ENCODE measurements at places on chromosomes 16 and 17.

DNA sequence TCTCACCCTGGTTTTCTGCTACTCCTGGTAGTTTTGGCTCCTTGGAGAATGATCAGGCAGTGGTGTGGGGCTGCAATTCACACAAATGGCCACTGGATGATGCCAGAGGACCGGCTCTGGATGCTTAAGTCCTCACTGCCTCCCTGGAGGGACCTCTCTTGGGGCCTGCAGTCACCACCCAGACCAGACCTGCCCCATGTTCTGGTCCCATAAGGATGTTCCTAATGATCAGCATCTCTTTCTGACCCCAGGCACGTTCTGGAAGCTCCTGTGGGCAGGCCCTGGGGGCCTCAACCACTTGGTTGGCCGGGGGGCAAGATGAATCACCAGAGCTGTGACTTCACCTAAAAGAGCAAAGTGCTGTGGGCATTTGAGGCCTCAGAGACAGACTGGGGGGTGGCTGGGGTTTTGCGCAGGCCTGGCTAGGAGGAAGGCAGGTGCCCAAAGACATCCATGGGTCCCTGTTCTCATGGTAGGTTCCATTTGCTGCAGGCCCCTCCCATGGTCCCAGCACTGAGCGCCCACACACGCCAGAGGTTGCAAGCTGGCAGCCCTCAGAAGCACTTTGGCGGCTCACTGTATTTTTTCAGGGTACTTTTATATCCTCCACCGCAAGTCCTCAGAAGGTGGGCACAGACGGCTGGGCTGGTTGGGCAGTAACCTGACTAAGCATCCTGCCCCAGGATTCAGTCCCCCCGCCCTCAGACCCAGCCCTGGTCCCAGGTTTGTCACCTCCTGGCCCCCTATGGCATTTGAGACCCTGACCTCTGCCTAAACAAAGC lies 53.2 kb downstream of the NT5M start:
- DNase-seq = peak; percentile 56

DNA sequence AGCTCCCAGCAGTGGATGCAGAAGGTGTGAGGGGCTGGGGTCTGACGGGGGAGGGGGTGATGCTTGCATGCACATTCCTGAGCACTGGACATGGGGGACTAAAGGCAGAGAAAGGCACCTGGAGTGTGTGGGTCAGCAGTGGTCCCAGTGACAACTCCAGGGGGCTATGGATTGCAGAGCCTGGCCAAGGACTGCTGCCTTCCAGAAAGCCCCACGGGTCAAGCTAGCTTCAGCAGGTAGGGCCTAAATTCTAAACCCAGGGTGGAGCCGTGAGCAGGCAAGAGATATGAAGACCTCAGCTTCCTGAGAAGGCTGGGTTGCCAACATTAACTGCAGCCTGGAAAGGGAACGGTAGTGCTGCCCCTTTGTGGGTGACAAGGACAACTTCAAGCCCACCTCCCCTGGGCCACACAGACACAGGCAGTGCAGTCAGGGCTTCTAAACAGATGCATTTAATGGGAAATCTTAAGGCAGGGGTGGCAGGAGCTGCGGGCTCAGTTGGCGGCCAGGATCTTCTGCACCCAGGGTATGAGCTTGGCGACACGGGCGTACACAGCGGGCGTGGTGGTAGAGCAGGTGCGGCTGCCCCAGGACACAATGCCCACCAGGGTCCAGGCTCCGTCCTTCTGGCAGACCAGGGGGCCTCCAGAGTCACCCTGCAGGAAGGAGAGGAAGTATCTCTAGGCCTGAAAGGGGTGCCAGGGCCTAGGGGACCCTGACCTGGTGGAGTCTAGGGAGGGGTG lies 3.1 kb downstream of the CTRB2 start:
- DNase-seq = no peak

GRCh38 chr17:29043539-29044145 lies 701 bp downstream of the PIPOX start:
- no peak for DNase-seq

GRCh38 chr16:89446136-89446974 lies 44.0 kb downstream of the ANKRD11 start:
- no peak for DNase-seq

DNA sequence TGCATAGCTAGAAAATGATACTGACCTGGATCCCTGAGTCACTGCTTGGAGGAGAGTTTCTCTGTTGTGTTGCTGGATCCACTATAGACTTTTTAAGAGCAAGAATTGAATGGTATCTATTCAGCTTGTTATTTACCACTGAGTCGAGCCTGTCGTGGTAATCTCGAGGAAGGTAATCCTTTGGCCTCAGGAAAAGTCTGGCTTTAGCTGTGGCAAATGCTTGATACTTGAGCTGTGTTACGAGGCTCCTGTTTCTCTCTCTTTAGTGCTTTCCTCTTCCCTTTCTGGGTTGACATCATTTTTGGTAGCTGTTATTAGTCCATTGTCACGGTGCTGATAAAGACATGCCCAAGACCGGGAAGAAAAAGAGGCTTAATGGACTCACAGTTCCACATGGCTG lies 314.3 kb downstream of the SNX29 start:
- no peak for DNase-seq

DNA sequence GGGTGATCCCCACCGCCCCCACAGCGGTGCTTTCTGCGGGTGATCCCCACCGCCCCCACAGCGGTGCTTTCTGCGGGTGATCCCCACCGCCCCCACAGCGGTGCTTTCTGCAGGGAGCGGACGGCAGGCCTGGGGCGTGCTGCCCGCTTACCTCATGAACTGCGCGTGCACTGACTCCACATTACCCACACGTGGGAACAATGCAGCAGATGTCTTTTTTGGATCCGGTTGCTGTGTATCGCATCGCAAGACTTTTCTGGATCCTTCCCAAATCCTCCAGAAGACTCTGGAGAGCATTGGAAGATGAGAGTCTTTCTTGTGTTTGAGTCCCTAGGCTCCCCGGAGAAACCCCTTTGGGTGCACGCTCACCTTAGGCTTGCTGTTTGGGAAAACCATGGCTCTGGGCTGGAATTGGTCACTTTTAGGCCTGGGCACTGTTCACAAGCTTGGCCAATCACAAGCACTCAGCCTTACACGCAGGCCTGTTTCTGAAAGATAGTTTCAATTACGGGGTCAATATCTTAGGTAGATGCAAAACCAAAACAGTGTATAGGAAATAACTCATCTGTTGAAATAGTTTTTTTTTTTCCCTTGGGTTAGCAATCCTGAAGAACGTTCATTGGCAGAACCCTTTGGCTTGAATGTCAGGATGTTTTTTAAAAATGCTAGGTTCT lies 201.8 kb downstream of the RPTOR start:
- no peak for DNase-seq

DNA sequence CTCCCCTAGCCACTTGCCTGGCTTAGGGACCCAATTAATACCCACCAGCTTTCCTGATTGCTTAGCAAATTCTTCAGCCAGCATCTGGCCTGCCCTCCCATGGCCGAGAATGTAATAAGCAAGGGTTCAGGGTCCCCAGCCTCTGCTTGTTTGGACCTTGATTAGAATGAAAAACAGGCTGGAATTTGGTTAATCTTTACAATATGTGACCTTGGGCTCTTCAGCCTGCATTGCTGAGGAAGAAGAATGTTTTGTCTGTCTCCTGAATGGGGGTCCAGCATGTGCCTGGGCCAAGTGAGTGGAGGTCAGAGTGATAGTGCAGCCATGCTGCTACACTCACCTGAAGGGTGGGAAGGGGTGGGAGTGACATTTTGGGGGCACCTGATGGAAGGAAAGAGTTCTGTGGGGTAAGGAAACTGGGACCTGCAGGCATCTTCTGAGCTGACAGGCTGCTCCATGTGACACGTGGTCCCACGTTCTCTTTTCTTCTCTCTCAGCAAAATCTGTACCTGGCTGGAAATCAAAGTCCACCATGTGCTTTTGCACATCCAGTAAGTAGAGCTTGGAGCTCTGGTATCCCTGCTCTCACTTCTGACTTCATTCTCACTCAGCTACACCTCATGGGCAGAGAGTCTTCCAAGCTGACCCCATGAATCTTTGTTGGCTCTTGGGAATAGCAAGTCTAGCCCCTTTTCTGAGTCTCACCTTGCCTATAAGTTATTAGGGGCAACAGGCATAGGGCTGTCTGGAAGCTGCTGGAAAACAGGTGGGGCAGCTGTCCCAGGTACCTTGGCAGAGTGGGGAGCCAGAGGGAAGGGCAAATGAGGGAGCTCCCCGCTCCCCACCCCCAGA lies 5.3 kb downstream of the TMEM106A start:
- no peak for DNase-seq

DNA sequence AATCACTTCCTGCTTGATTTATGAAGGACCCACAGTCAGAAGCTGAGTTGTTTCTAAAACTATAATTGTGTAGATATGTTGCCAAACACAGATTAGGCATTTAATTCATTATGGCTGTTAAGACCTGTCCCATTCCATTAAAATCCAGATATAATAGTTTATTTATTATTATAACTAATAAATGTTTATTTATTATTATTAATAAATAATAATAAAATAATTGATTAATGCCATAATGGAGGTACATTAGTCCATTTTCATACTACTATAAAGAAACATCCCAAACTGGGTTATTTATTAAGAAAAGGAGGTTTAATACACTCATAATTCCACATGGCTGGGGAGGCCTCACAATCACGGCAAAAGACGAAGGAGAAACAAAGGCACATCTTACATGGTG lies 1240.9 kb downstream of the CDH11 start:
- no peak for DNase-seq

DNA sequence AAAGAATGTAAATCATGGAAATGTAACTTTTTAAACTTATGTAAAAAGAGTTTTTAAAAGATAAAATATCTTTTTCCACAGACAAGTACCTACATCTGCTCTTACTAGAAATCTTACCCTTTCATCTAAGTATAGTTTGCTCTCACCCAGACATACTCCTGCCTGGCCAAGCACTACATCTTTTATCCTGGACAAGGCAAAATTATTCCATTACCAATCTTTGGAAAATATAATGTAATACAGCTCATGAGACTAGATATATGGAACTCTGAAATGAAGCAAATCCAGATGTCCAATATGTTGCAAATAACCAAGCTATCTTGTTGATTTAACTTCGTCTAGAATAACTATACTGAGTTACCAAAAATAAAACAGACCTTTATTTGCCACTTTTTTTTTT lies 50.0 kb downstream of the VMP1 start:
- DNase-seq = no peak

DNA sequence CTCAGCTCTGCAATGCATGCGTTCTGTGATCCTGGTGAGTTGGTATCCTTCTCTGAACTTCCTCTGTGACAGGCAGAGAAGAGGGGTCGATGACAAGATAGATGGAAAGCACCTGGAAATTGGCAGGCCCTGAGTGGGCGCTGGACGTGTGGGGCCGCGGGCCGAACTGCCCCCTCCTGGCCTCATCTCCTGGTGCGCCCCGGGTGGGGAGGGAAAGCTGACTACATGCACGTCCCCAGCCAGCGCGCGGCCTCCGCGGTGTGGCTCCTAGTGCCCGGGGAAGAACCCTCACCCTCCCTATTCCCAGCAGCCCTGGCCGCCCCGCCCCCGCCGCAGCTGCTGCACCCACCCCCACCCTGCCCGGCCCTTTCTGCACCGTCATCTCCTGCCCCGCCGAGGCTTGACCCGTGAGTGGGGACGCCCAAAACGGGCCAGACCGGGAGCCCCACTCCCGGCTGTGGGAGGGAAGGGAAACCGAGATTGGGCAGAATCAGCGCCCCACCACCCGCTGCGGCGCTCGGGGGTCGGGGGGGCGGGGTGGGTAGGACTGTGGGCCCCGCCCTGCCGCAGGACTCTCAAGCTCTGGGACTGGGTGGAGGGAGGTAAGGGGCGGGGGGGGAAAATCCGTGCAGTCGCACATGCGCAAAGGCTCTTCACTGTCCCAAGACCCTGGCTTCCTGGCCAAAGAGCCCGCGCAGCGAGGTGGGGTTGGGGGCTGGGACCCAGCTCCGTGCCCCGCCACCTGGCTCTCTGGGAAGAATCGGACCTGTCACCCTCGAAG lies at the start of gene NOL3:
Gene NOL3 (plus strand): TSS at position 371 of the 781 bp plus-strand sequence.
- DNase-seq = peak; percentile 56

DNA sequence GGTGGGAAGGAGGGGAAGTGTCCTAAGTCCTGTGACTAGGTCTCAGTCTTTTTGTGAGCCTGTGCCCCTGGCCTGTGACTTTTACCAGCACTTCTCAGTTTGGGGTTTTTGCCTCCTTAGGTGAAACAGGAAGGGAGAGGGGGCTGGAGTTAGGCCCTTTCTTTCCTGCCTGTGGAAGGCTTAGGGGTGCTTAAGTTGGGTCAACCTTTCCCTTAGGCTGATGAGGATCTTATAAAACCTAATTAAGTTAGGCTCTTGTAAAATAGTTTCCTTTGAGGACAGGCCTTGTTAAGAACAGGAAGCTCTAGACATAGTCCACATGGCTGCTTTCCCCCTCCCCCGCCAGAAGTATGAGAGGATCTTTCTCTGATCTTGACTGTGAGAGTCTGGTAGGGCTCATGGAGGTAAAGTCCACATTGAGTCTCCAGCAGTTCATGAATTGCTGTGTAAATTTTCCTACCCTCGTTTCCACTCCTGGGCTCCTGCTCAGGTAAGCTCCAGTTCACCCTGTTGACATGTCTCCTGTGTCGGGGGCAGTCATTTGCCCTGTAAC lies 17.0 kb upstream of the DNASE1 start:
- DNase-seq = peak; percentile 23

- DNase-seq = no peak
Measured at GRCh38 chr17:2420176-2420575, 19.3 kb upstream of the MNT start.

GRCh38 chr16:72188541-72188940 lies 16.6 kb upstream of the PMFBP1 start:
- DNase-seq = no peak

- no peak for DNase-seq
Measured at GRCh38 chr17:67270416-67270815, 25.4 kb upstream of the HELZ start.

GRCh38 chr16:1940273-1941161 lies 2.5 kb downstream of the MSRB1 start:
- no peak for DNase-seq

DNA sequence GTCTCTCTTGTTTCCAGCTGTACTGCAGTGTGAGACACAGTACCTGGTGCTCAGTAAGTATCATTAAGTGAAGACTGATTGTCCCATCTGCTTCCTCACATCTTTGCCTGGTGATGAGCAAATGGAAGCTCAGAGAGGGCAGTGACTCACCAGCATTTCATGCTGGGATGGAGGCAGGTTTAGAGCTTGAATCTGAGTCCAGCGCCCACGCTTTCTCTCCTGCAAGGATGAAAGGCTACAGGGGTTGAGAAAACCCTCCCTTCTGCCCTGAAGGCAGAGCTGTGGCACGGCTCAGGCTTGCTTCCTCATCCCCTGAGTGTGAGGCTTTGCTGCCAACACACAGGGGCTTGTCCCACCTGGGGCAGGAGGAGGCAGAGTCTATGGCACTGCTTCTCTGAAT lies 1.5 kb upstream of the RNF112 start:
- DNase-seq = peak; percentile 9

- DNase-seq = no peak
Measured at GRCh38 chr16:63629272-63629671, 1492.6 kb downstream of the CDH11 start.

GRCh38 chr17:17987901-17988300 lies 15.2 kb downstream of the DRC3 start:
- DNase-seq = no peak

GRCh38 chr17:35750526-35751395 lies 2.3 kb downstream of the GAS2L2 start:
- DNase-seq = no peak

- DNase-seq = peak; percentile 28
Measured at GRCh38 chr17:57662644-57663308, 82.3 kb downstream of the CCDC182 start.

- DNase-seq = no peak
Measured at GRCh38 chr16:88957887-88958577, 19.0 kb downstream of the CBFA2T3 start.

- DNase-seq = no peak
Measured at GRCh38 chr16:87325423-87325858, 8.2 kb upstream of the C16orf95 start.

Measured in stimulated activated CD4-positive, alpha-beta T cell treated with anti-CD3 and anti-CD28 coated beads, Interleukin-4, amount 100 ng/mL, for 48 hours (primary cell).